ENCODE measurements at places on chromosomes 4 and X.

DNA sequence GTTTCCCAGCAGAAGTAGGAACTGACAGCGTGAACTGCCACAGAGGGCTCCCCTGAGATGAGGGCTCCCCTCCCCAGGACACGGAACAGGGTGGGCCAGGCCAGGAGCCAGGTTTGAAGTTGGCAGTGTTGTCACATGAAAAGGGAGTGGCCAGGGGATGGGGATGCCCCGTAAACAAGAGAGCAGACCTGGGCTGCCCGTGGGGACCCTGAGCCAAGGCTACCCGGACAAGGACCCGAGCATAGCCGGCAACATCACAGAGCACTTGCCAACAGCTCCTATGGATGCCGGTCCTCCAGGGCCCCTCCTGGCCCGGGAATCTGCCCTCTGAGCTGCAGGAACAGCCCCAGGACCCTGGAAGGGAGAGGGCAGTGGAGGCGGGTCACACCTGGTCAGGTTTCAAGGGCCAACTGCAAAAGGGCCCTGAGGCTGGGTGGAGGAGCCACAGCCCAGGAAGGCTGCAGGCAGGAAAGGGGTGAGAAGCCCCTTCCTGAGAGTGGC lies 102.1 kb downstream of the CPZ start:
- no peak for DNase-seq

GRCh38 chr4:184280591-184281071 lies 63.0 kb upstream of the ENPP6 start:
- DNase-seq: no peak

GRCh38 chrX:1601768-1602085 lies 10.3 kb downstream of the AKAP17A start:
- no peak for DNase-seq

DNA sequence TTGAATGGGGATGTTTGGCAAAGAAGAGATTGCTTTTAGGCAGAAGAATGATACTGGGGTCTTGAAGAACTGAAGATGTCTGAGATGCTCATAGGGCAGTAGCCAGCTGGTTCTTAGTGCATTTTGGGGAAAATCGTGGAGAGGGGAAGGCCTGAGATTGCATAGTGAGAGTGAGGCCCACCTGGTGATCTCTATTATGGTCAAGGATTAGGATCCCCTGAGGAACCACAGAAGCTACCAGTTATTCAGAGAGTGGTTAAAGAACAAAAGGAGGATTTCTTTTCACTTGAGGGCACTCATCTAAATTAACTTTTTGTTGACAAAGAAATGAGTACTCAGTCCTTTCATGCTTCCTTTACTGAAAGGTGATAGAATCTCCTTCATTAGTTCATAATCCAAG lies 271.3 kb upstream of the HAND2 start:
- no peak for DNase-seq

GRCh38 chrX:85573801-85574200 lies 194.3 kb upstream of the POF1B start:
- no peak for DNase-seq

GRCh38 chr4:5635826-5636195 lies 72.5 kb downstream of the EVC2 start:
- DNase-seq: no peak

DNA sequence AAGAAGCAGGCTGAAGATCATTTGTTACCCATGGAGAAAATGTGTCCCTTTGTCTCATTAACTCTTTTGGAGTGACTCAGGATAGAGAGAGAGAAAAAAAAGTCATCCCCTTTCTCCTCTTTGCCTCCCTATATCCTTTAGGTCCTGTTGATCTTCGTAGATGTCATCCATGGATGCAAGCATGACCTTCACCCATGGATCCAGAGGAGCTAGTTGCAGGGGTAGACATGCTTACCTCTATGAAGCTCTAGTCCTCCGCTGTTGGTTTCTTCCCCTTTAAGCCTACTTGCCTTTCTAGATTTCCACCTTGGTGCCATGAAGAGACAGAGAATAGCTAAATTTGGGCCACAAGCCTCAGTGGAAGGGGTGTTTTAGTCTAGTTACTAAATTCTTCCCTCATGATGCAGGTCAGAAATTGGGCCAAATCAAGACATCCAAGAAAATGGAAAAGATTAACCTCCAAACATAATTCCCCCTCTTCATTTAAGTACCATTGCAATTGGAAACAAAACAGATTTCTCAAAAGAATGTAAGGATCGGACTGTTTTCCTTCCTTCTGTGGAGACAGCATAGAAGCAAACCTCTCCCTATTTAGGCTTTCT lies 178.4 kb downstream of the TECRL start:
- no peak for DNase-seq

DNA sequence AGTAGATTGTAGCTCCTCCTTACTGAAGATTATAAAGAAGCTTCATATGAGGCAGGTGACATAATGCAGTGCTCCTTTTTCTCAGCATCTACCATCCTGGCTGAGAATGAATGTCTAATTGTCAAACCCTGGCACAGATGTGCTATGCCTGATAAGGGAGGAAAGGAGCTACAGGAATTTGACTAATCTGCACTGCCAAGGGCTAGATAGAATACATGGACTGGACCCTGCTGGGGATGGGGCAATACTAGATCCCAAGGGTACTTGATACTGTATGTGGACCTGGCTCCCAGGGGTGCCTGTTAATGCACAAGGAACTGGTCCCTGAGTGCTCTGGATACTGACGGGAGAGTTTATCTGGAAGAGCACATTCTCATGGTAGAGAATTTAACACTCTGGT lies 362.2 kb upstream of the EMCN start:
- DNase-seq: no peak

DNA sequence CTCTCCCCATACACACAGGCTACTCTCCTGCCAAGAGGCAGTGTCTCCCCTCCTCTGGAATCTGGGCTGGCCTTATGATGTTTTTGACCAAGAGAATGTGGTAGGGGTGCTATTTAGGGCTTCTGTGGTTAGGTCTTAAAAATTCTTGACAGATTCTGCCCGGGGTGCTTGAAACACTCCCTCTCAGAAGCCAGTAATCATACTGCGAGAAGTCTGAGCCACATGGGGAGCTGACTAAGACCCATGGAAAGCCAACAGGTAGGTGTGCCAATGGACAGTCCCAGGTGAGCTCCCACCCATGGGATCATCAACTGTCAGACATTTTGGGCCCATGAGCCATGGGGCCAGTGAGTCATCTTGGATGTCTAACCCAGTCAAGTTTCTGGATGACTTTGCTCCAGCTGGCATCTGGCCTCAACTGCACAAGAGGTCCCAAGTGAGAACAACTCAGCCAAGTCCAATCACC lies 315.7 kb downstream of the FBXW7 start:
- DNase-seq: no peak

GRCh38 chr4:164056426-164057142 lies 562.1 kb downstream of the TMA16 start:
- no peak for DNase-seq

DNA sequence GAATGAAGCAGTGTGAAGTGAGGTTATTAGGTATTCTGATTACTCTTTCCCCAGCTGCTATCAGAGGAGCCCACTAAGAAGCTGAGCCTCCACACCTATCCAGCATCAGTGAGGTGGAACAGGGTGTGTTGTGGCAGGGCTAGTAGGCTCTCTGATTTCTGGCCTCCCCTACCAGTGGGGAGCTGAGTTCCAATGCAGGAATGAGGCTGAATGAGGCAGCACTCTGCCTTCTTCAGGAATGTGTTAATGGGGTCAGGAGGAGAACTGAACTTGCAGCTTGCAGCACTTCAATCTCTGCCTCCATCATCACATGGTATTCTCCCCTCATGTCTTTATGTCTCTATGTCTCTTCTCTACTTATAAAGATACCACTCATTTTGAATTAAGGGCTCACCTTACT lies 26.9 kb downstream of the SOX3 start:
- no peak for DNase-seq

DNA sequence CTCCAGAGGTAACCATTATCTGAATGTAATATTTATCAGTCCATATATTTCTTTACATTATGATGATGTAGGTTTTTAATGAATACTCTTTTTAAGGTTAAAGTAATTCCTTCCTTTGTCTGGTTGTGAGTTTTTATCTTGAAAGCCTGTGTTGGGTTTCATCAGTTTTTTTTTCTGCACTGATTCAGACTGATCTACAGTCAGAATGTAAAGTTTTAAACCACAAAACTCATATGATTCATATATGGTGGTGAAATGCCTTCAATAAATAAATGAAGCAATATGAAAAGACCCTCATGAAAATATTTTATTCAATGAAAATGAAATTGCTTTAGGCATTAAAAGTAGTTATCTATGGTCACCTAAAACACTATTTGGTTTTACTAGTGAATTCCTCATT lies 47.1 kb downstream of the SORBS2 start:
- no peak for DNase-seq

- DNase-seq: no peak
These were observed 38.7 kb upstream of the FGF2 start for GRCh38 chr4:122787940-122788339.

GRCh38 chrX:6910218-6910617 lies 237.3 kb upstream of the STS start:
- no peak for DNase-seq

DNA sequence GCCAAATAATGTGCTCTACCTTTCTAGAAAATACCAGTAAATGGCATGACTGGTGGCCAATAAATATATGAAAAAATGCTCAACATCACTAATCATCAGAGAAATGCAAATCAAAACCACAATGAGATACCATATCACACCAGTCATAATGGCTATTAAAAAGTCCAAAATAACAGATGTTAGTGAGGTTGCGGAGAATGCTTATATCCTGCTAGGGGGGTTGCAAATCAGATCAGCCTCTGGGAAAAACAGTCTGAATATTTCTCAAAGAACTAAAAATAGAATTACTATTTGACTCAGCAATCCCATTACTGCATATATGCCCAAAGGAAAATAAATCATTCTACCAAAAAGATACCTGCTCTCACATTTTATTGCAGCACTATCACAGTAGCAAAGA lies 115.1 kb downstream of the RASGEF1B start:
- DNase-seq: no peak

GRCh38 chrX:119690921-119691716 lies 1.8 kb downstream of the SEPTIN6 start:
- DNase-seq: no peak

GRCh38 chr4:57220172-57220571 lies 110.0 kb upstream of the IGFBP7 start:
- no peak for DNase-seq

DNA sequence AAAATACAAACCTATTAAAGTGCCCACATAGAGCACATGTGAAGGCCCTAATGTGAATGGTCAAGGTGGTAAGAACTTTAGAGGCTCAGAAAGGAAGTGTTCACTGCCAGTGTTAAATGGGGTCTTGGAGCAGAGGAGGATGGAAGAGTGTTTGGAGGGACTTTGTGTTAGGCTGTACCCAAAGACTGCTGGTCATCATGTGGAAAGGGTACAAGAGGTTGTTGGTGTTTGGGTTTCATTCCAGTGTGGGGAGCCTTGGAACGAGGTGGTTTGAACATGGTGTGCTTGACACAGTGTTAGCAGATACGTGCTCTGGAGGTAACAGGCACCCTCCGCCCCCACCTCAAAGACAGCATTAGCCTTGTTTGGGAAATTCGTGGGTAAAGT lies 73.1 kb downstream of the RAPGEF2 start:
- DNase-seq: no peak

GRCh38 chr4:81062001-81062400 lies 31.5 kb downstream of the BMP3 start:
- DNase-seq: no peak

DNA sequence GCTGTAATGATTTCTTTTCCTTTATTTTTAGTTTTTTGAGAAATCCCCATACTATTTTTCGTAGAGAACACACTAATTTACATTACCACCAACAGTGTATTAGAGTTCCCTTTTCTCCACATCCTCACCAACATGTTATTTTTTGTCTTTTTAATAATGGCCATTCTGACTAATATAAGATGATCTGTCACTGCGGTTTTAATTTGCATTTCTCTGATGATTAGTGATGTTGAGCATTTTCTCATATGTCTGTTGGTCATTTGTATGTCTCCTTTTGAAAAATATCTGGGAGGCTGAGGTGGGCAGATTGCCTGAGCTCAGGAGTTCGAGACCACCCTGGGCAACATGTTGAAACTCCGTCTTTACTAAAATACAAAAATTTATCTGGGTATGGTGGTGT lies 30.2 kb downstream of the SPINK2 start:
- DNase-seq: no peak

- no peak for DNase-seq
These were observed 31.1 kb upstream of the WDR17 start for GRCh38 chr4:176034499-176034898.

DNA sequence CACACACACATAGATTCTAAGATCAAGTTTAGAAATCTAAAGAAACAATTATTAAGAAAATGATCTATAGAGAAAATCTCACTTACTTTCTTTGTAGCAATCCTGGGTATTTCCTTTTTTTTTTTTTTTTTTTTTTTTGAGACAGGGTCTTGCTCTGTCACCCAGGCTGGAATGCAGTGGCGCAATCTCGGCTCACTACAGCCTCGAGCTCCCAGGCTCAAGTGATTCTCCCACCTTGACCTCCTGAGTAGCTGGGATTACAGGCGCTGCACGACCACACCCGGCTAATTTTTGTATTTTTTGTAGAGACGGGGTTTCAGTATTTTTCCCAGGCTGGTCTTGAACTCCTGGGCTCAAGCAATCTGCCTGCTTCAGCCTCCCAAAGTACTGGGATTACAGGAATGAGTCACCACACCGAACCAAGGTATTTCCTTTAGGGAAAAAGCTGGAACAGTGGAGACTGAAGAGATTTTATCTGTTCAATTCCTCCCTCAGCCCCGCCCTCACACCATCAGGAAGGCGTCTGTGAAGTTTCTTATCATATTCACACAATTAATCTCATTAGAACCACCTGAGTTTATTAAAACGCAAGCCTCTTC lies at the start of gene TRIML2:
Gene TRIML2 (minus strand): TSS at position 447 of the 599 bp plus-strand sequence. CDS start 4,235 bp downstream, outside the sequence.
- DNase-seq: no peak

DNA sequence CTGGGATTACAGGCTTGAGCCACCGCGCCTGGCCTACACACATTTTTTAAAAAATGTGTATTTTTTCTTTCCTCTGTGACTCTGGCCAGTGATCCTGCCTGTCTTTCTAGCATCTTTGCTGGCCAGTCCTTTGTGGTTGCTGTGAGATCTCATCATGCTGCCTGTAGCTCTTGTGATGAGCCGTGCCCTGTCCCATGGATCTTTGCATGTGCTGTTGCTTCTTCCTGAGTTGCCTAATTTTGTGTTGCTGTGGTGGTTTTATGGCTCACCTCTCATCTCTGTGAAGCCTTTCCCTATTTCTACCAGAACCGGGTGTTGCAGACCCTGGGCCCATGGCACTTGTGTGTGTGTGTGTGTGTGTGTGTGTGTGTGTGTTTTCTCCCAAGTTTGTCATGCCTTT lies 8.3 kb downstream of the NSD2 start:
- DNase-seq: no peak

GRCh38 chrX:110167952-110168451 lies 149.9 kb downstream of the AMMECR1 start:
- DNase-seq: no peak

GRCh38 chrX:13158911-13159310 lies 114.5 kb upstream of the FAM9C start:
- DNase-seq: no peak

DNA sequence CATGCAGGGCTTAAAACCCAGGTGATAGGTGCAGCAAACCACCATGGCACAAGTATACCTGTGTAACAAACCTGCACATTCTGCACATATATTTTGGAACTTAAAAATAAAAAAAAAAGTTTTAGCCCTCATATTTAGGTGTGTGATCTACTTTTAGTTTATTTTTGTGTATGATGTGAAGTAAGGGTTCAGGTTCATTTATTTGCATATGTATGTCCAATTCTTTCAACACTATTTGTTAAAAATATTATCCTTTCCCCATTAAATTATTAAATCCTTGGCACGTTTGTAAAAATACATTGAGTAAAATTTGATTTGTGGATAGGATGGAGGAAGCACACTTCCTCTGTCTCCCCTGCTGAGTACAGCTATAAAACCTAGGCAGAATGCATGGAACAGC lies 12.9 kb downstream of the RAB39B start:
- DNase-seq: no peak

- no peak for DNase-seq
These were observed 127.7 kb downstream of the SLC7A11 start for GRCh38 chr4:138114434-138114833.

All from NCI-H524 treated with DMSO at 0.1 percent for 48 hours (cell line).